COR-L47 (cell line): ENCODE measurements at places on chromosomes 1 and 21.

DNA sequence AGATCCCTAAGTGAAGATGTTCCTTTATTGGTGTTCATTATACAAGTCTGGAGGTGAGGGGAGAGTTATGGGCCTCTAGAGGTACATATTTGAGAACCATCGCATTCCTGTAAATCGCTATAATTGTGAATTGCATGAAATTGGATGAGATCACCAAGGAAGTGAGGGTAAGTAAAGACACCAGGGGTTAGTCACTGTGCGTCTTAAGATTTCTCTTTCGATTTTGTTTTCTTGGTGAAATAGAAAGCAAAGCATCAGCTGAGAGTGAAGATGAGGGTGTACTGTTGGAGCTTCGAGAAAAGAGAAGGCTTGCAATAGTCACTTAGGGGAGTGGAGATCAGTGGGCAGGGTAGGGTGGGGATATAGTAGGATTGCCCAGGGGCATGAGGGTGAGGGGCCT, 82.1 kb downstream of the RAVER2 start:
- no peak for DNase-seq

DNA sequence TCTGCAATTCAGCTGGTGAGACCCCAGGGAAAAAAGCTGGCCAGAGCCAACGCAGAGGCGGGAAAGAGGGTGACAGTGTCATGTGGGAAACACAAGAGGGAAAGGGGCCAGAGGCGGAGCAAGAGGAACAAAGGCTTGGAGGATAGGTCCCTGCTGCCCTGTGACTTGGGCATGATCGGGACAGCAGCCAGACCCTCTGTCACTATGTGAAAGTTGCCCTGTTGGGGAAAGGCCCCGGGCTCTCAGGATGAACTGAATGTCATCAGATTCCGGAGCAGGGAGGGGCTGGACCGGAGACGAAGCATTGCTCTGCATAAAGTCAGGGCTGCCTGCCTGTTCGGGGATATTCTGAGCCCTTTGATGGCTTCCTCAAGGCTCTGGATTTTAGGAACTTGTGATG, 5.7 kb upstream of the ELF3 start:
- no peak for DNase-seq

DNA sequence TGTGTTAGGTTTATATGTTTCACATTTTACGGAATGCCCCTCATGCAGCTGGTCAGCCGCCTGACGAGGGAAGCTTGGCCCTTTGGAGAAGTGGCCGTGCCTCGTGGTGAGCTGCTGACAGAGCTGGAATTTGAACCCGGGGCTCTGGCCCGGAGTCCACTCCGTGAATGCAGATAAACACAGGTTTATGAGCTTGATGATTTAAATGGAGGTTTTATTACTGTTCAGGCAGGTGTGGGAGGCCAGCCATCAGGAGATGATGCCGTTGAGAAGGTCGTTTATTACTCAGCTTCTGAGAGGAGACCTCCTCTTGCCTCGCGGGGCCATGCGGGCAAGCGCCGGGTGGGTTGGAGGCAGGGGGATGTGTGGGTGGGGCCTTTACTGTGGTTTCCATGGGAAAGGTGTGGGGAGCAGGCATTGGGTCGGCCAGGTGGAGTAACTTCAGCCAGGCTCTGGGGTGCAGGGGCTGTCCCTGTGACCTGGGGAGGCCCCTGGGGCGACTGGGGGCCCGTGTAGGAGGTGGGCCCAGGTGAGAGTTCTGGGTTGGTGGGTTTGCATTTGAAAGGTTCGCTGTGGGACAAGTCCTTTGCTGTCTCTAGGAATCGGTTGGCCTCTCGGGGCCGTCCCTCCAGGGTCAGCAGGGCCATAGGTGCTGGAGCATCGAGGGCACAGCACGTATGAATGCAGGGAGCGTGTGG, 22.0 kb downstream of the PRKCZ start:
- no peak for DNase-seq

- peak; percentile 61 for DNase-seq
Observed at GRCh38 chr1:2594001-2594640, 7.5 kb downstream of the PRXL2B start.

GRCh38 chr1:211677659-211678058, 2.2 kb upstream of the NEK2 start:
- DNase-seq, result no peak

GRCh38 chr1:111827946-111828345, 72.2 kb downstream of the DDX20 start:
- no peak for DNase-seq

DNA sequence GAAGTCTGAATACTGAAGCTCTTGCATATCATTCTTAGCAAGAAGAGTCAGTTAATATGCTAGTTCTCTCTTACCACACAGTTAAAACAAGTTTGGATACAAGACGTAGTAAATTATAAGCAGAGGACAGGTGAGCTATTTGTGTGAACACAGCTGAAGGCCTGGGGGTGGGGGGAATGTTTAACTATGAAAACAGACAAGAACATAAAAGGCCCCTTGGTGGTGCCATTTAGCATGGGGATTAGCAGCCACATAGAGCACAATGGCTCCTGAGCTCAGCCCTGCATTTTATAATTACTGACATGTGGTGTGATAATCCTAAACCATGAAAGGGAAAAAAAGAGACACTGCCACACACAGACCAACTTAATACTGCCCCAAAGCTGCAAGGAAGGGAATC, 94.8 kb downstream of the TGFBR3 start:
- DNase-seq, result peak; percentile 79

GRCh38 chr1:216095400-216095799, 327.8 kb downstream of the USH2A start:
- DNase-seq, result no peak

- DNase-seq, result no peak
Observed at GRCh38 chr1:187566354-187566753, 737.6 kb downstream of the PLA2G4A start.

DNA sequence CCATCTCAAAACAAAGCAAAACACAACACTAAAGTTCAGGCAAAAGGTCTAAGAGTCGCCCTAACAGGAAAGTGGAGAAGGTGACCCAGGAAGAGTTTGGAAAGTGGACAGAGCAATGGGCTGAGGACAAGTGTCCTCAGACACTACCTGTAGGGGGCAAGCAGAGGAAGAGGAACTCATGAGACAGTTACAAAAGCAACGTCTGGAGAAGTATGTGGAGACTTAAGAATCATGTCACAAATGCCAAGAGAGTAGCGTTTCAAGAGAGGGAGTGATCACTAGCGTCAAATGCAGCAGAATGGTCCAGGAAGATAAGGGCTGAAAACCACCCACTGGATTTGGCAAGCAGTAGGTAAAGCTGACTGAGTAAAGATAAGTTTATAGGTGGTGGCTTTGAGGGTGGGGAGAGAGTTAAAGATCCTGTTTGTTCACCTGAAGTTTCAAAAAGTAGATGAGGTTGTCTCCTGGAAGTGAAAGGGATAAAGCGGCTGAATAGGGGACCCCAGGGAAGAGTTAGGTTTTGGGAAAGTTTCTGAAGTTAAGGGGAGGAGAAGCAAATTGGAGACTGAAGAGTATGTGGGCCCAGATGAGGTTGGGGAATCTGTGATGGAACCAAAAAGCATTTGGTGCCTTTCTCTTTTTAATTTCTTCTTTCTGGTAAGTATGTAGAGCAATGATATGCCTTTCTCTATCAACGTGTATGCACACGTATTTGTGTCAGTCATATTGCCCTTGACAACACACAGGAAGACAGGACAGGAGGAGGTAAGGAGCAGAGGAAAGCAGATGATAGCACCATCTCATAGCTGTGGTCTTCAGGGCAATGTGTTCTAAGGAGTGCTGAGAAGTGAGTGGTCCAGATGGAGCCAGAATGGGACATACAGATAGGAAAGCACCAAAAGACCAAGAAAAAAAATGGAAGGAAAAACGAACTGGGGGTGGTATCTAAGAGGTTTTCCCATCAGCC, 3.1 kb downstream of the BSDC1 start:
- DNase-seq, result no peak

GRCh38 chr1:199550199-199551065, 477.1 kb upstream of the NR5A2 start:
- DNase-seq, result peak; percentile 5
